Left colon (tissue), 2 donors: ENCODE measurements at places on chromosomes 11 and 22. TPM values are rescaled to one million over a fixed set of nuclear protein-coding genes. Genes with fewer than 3 reads are reported as not detected.

DNA sequence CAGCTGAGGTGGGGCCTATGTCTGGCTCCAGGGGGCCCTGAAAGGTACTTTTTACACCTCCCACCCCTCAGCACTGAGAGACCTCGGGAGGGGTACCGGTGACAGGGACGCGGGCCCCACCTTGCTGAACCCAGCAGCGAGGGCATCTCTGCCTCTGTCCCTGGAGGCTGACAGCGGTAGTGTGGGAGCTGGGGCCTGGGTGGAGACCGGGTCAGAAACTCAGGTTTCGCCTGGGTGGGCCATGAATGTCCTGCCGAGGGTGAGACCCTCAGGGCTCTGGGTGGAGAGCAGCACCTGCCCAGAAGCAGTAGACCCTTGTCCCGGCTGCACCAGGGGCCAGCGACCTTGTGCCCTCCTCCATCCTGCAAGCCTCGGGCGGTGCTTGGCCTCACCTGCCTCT lies 22.2 kb downstream of the PTDSS2 start:
- no peak for DNase-seq

DNA sequence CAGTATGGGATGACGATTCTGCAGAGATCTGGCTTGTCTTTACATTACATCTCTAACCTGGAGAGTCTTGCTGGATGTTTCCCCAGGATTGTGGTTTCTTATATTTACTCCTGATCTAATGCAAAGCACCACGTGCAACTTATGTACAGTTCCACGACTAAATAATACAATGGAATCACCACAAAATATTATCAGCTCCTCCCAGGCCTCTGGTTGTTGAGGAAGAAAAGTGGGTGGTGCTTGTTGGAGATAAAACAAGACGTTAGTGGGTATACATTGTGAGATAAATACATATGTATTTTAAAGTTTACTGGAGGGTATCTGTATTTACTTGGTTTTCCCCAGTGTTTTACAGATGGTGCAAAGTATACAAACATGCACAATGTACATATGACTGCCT lies 569.7 kb downstream of the NTM start:
- no peak for DNase-seq

GRCh38 chr11:69086152-69087132 lies 37.7 kb downstream of the TPCN2 start:
- peak; percentile 59 for DNase-seq

DNA sequence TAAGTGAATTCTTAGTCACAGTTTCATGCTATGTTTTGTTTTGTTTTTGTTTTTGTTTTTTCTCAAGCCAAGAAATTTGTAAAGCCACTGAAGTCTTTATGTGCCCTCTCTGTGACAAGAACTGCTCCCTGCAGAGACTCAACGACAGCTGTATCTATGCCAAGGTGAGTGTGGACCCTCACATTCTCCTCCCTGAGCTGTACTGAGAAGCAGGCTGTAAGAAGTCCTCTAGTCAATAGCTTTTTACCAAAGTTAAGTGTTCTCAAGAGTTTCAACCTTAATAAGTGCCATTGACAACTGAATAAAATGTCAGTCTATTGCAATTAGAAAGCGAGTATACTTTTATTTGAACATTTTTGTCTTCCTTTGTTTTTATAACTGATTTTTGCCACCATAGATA lies 18.9 kb downstream of the MUC15 start:
- DNase-seq, result no peak

- DNase-seq, result no peak
These were observed 90.2 kb upstream of the ALKBH3 start for GRCh38 chr11:43790444-43790794.

DNA sequence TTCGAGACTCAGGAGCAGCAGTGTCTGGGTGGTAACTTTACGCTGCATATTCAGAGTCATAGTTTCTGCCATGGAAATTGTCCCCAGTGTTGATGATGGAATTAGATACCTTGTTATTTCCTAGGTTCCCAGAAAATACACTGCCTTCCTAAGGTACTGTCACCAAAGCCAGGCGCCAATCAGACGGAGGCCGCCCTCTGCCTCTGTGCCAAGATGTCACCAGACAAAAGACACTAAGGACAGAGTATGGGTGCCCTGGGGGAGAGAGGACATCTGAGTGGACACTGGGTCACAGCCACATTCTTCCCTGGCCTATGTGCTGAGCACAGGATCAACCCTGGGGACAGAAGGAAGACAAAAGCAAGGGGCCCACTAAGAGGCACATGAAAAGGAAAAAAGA lies 11.2 kb downstream of the PLA2G6 start:
- peak; percentile 10 for DNase-seq

DNA sequence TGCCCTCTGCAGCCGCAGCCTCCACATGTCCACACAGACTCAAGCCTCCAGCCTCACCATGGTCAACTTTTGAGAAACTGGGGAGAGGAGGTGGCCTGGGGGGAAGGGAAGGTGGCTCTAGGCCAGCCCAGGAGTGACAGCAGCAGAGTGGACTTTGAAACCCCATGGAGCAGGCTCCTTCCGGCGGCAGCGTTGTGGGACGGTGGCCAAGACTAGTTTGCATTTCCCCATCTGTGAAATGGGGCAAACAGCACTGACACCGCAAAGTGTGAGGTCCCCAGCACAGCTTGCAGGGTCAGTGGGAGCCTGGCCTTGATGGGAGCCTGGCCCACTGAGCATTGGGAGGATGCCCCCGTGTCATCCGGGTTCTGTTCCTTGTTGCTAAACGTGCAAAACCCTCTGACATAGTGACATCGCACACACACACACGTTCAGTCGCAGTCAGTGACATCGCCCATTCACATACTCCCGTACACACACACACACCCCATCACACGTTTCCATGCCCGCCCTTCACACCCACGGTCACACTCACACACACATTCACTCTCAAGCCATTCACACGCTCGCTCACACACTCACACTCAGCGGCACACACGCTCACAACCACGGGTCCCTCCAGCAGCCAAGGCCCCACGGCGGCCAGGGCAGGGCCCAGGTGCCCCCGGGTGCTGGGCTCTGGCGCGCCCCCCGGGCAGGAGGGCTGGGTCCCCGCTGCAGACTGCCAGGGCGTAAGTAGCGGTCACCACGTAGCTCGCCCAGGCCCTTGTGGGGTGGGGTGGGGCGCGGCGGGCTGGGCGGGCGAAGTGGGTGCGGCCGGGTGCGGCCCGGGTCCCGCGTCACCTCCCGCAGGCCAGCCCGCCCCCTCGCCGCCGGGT lies 585 bp downstream of the CYB5R3 start:
- DNase-seq, result peak; percentile 89

GRCh38 chr22:19770349-19771220 lies 10.0 kb downstream of the TBX1 start:
- DNase-seq, result no peak

Gene CASP1
- total RNA-seq, result 135 TPM

Gene C11orf86
- total RNA-seq, result 82.9 TPM

Gene HORMAD2
- not detected for total RNA-seq

Gene SGSM1
- total RNA-seq, result 4.1 TPM

Gene C1QTNF5
- 6.9 TPM for total RNA-seq
